Stimulated activated CD4-positive, alpha-beta T cell treated with anti-CD3 and anti-CD28 coated beads, Interleukin-4, amount 100 ng/mL, for 24 hours (primary cell): ENCODE measurements at places on chromosomes 1 and 21.

DNA sequence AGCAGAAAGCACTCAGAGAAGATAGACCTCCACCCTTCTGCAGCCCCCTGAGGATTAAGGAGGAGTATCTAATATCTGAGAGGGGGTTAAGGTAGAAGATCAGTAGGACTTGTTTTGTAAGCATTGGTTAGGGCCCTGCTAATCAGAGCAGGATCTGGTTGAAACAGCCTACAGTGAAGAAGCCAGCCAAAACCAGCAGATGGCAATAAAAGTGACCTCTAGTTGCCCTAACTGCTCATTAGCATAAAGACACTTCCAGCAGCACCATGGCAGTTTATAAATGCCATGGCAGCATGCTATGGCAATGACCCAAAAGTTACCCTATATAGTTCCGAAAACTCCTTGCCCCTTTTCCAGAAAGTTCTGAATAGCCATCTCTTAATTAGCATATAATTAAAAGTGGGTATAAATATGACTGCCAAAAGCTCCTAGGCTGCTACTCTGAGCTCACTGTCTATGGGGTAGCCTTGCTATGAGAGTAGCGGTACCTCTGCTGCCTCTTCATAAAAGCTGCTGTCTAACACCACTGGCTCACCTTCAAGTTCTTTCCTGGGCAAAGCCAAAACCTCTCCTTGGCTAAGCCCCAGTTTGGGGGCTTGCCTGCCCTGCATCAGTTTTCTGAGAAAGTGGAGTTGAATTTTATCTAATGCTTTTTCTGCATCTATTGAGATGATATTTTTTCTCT is 254.2 kb downstream of the PAPPA2 start:
- DNase-seq: no peak

DNA sequence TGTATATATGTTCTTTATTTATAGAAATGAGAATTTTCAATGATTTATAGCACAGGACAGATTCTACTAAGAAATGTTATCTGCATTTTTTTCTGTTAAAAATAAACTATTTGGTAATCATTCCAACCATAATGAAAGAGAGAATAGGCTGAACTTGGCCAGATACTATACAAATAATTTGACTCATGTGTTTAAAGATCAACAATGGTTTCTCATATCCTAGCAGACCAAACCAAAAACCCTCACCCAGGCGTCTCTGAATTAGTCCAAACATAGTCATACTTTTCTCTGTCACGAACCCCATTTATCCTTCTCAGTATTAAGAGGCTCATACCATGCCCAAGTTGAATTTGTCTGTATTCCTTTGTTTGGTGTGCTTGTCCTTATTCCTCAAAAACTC is 40.3 kb downstream of the RPE65 start:
- DNase-seq: no peak

DNA sequence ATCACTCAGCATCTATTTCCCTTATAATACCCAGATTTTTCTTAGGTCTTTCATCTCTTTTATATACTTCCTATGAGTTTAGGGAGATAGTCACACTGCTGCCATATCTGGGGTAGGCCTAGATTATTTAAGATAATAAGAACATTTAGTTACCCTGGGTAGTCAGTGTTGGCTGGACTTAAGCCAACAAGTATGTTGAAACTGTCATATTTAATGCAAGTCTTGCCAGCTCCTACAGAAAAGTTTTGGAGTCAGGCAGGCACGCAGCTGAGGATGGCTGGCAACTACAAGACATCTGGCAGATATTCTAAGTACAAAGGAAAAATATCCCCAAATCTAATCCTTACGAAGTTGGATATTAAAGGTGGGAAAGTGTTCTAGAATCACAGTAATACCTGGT is 19.2 kb upstream of the DEPDC1 start:
- no peak for DNase-seq

DNA sequence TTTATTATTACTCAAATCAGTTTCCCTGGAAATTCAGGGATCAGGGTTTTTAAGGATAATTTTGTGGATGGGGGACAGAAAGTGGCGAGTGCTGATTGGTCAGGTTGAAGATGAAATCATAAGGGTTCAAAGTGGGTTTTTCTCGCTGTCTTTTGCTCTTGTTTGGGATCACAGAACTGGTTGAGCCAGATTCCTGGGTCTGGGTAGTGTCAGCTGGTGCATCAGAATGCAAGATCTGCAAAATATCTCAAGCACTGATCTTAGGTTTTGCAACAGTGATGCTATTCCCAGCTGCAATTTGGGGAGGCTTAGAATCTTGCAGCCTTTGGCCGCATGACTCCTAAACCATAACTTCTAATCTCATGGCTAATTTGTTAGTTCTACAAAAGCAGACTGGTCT is 9.3 kb downstream of the CHI3L2 start:
- DNase-seq: no peak

- DNase-seq: no peak
Observed at GRCh38 chr1:185137896-185138545, 18.7 kb downstream of the TRMT1L start.
